Daoy (cell line): ENCODE measurements at places on chromosomes 13 and 19. TPM values are rescaled to one million over a fixed set of nuclear protein-coding genes. Genes with fewer than 3 reads are reported as not detected.

- peak; percentile 15 for DNase-seq
These were observed 380.1 kb downstream of the EFNB2 start for GRCh38 chr13:106155411-106155810.

DNA sequence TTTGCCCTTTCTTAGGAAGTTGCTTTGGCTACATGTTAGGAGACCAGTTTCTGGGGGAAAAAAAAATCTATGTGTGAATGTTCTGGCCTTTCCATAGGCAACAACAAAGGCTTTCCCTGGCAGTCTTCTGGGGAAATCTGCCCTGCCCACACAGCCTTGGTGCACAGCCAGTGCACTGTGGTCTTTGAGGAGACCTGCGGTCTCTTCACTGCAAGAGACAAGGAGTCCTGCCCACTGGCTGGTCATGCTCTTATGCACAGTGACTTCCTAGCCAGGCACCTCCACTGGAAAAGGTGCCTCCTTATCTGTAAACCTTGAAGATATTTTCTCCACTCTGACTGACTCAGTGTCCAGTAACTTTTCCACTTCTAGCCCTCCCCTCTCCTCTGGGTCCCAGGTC lies 155.1 kb downstream of the SUCLA2 start:
- no peak for DNase-seq

GRCh38 chr13:30848332-30849027 lies 57.6 kb upstream of the MEDAG start:
- no peak for DNase-seq

The ZFP28 gene
- 3.1 and 10.8 TPM in 2 replicates for total RNA-seq
